ENCODE measurements at places on chromosomes 2 and 18. TPM values are rescaled to one million over a fixed set of nuclear protein-coding genes. Genes with fewer than 3 reads are reported as not detected.

The SMC6 gene
- total RNA-seq: 25.6 TPM

The CFAP221 gene
- not detected for total RNA-seq

The AQP12A gene
- total RNA-seq: not detected

The TDRD15 gene
- total RNA-seq: not detected

The RUFY4 gene
- not detected for total RNA-seq

The ARHGAP25 gene
- not detected for total RNA-seq

The KYNU gene
- 15.2 TPM for total RNA-seq

The ITGA4 gene
- total RNA-seq: 117 TPM

The SATB2 gene
- 11.1 TPM for total RNA-seq

The POTEF gene
- total RNA-seq: not detected

The LCT gene
- total RNA-seq: not detected

The RBM44 gene
- 0.37 TPM for total RNA-seq
